ENCODE measurements at places on chromosomes 11 and 22.

- no peak for DNase-seq
Observed at GRCh38 chr22:32546935-32547334, 72.3 kb downstream of the FBXO7 start.

DNA sequence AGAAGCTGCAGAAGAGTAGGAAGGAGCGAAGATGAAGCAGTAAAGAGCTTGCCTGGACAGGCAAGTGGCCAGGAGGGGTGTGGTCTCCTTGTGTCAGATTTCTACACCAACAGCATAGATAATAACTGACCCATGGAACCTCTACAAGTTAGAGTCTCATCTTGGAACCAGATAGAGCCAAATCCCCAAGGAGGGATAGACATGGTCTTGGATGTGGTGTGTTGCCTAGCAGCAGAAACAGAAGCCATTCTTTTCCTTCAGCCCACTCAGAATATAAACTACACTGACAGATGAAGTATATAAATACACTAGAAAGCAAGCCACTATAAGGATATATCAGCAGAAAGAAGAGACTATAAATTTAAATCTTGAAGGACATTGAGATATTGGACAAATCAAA lies 4.3 kb upstream of the CARD16 start:
- DNase-seq, result no peak

- no peak for DNase-seq
Observed at GRCh38 chr22:44718418-44718817, 16.4 kb downstream of the PRR5 start.

DNA sequence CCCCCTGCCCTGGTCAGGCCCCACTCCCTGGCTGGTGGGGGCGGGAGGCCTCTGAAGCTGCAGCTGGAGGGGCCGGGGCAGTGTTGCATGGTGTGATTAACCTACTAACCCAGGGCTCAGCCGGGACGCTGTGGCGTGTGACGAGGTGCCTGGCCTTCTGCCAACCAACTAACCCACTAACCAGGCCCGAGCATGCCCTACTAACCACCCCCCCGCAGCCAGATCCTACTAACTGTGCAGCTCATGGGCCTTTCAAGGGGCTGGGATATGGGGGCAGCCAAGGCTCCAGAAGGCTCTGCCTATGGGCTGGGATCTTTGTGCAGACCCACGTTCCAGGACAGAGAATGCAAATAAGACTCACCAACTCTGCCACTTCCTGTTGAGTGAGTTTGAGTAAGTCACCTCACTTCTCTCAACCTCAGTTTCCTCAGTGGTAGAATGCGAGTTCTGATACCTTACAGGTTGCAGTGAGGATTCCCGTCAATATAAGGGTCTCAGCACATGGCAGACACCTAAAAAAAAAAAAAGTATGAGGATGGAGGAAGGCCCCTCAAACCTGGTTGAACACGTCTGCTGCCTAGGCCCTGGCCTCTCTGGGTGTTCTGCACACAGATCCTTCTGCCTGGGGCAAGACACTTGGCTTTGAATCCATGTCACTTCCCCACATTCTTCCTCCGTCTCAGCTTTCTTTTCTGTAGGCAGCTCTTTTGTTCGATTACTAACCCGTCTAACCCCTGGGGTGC lies 14.1 kb downstream of the MIAT start:
- DNase-seq, result no peak

Data from fibroblast of mammary gland (primary cell).